ENCODE measurements at places on chromosomes 13 and 19. TPM values are rescaled to one million over a fixed set of nuclear protein-coding genes. Genes with fewer than 3 reads are reported as not detected.

DNA sequence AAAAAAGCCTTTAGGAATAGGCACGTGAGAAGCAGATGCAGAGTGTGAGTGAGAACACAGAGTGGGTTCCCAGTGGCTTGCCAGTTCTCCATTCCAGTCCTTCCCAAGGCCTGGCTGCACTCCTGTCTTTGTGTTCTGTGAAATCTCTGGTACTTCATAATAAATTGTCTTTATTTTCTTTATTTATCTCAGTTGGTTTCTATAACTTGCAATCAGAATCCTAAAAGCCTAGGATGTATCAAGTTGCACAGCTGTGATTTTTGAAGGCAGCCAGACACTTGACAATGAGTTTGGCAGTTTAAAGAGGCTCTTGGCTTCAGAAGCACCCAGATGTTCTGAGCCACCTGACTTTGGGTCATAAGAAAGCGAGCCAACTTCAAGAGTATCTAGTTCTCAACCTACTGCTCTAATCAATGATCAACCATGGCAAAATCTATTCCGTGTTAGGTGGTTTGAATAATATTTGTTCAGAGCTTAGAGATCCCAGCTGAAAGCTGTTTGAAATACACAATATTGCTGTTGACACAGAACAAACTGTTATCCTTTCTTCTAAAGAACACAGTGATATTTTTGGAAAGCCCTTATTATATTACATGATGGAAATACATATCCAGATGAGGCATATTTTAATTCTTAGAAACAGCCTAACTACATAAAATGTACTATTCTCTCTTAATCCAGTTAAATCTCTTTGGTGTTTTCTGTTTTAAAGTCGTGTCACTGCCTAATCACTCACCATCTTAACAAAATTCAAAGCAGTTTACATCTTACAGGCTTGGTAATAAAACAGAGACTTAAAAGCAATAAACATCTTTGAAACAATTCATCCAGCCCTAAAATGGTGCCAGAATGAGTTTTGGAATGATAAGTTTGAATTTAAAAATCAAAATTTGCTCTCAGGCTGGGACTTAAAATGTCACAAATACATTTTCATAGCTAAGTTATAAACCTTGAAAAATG lies 483.0 kb upstream of the NBEA start:
- no peaks in the 10 kb centered on the region for H3K4me1 ChIP-seq
- H3K4me3 ChIP-seq = no peak overlapping the region
- no peak for DNase-seq
- no peaks in the 10 kb centered on the region for H3K27me3 ChIP-seq

Gene NUP58
- 23.0 TPM for polyA plus RNA-seq

- no peak overlapping the region for H3K4me3 ChIP-seq
- peaks cover 20% of the 10 kb centered on the region for H3K4me1 ChIP-seq
- DNase-seq = no peak
- H3K36me3 ChIP-seq = no peaks in the 10 kb centered on the region
Measured at GRCh38 chr13:24684600-24684998, 4.4 kb downstream of the ATP12A start.

Gene NDFIP2
- 0.14 TPM for polyA plus RNA-seq

DNA sequence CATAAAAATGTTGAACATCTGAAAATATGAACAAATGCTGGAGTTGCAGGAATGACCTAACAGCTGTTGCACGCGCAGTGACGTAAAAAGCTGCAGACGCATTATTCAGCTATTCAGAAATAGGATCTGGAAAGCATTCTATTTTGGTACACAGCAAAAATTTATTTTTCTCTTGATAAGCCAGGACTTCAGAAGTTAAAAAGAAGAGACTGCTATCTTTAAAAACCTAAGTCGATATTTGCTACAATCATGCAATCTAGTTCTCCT lies 36.9 kb upstream of the STARD13 start:
- H3K4me1 ChIP-seq = peaks cover 4% of the 10 kb centered on the region
- H3K27me3 ChIP-seq = peaks cover 3% of the 10 kb centered on the region
- no peaks in the 10 kb centered on the region for H3K36me3 ChIP-seq
- H3K27ac ChIP-seq = no peak overlapping the region

Gene SPATA13
- 2.2 TPM for polyA plus RNA-seq

DNA sequence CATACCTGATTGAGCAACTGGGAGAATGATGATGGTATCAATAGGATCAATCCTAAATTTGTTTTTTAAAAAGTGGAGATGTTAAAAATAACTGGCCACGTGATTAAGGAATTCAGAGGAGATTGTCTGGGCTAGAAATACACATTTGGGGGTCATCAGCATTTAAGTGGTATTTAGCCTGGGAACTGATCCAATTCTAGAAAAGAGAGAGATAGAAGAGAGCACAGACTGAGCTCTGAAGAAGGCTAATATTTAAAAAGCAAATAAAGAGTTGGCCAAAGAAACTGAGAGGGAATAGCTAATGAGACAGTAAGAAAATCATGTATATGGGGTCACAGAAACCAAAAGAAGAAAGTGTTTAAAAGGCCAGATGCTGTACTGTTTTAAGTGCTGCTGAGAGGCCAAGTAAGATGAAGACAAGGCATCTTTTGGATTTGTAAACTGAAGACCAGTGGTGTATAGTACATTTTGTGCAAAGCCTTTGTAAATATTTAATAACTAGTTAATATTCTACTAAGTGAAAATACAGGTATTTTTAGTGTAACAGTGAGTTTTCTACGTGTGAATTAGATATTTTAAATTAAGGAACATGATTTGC lies 40.2 kb downstream of the UBL3 start:
- H3K27ac ChIP-seq = peak overlapping the region; percentile 74
- H3K4me1 ChIP-seq = peaks cover 50% of the 10 kb centered on the region
- no peaks in the 10 kb centered on the region for H3K36me3 ChIP-seq
- no peak for DNase-seq
- H3K4me3 ChIP-seq = no peak overlapping the region

GRCh38 chr13:74115133-74115532 lies 19.1 kb downstream of the KLF12 start:
- peaks cover 44% of the 10 kb centered on the region for H3K4me1 ChIP-seq
- H3K27me3 ChIP-seq = no peaks in the 10 kb centered on the region
- no peak for DNase-seq
- no peak overlapping the region for H3K27ac ChIP-seq

DNA sequence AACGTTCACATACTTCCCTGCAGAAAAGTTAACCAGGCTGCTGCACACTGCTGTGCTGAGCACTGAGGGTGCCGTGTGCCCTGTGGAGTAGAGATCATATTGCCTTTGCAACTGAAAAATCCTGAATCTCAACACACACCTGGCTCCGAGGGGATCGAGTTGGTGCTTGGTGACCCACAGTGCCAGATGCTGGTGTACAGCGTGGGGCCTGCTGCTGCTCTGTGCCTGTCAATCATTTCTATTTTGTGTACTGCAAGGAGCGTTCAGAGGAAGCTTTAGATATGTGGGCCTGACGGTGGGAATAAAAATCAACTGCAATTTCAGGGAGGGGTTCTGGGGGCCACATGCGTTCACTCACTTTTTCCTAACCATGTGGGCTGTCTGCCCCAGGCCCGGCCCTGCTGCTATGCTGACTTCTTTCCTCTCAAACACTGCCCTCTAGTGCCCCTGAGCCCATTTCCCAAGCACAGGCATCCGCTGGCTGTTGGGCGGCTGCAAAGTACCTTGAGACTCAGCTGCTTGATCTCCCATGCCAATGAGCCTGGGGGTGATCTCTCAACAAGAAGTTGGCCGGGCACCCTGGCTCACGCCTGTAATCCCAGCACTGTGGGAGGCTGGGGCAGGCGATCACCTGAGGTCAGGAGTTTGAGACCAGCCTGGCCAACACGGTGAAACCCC lies 9.7 kb upstream of the LENG8 start:
- H3K27ac ChIP-seq = no peak overlapping the region
- no peaks in the 10 kb centered on the region for H3K27me3 ChIP-seq
- peaks cover 19% of the 10 kb centered on the region for H3K4me1 ChIP-seq
- no peak overlapping the region for H3K4me3 ChIP-seq
- H3K36me3 ChIP-seq = no peaks in the 10 kb centered on the region
- DNase-seq = no peak

Gene VSIG10L
- 1.3 TPM for polyA plus RNA-seq

All from naive B cell (primary cell).